ENCODE measurements at places on chromosomes 3 and 15.

GRCh38 chr15:69660114-69660513 is 207.5 kb downstream of the RPLP1 start:
- DNase-seq, result no peak

- DNase-seq, result no peak
Measured at GRCh38 chr3:40914475-40914874, 284.8 kb upstream of the CTNNB1 start.

GRCh38 chr15:44780608-44781007 is 44.3 kb downstream of the TRIM69 start:
- no peak for DNase-seq

GRCh38 chr3:45191424-45191823 is 34.7 kb downstream of the TMEM158 start:
- no peak for DNase-seq

DNA sequence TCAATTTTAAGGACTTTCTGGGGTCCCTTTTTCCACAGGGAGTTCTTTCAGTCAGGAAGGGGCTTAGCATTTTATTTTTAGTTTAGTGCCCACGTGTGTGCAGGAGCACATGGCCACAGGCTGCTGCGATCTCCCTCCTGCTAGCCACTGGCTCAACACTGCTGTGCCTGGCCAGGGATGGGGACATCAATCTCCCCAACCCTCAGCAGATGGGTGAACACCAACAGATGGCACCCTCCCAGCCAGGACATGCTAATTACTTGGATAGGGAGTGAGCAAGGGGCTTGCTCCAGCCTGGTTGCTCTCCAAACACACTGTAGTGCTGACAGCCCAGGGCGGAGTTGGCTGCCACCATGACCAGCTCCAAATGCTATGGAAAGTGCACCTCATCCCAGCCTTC is 7.4 kb upstream of the RIOX2 start:
- no peak for DNase-seq

DNA sequence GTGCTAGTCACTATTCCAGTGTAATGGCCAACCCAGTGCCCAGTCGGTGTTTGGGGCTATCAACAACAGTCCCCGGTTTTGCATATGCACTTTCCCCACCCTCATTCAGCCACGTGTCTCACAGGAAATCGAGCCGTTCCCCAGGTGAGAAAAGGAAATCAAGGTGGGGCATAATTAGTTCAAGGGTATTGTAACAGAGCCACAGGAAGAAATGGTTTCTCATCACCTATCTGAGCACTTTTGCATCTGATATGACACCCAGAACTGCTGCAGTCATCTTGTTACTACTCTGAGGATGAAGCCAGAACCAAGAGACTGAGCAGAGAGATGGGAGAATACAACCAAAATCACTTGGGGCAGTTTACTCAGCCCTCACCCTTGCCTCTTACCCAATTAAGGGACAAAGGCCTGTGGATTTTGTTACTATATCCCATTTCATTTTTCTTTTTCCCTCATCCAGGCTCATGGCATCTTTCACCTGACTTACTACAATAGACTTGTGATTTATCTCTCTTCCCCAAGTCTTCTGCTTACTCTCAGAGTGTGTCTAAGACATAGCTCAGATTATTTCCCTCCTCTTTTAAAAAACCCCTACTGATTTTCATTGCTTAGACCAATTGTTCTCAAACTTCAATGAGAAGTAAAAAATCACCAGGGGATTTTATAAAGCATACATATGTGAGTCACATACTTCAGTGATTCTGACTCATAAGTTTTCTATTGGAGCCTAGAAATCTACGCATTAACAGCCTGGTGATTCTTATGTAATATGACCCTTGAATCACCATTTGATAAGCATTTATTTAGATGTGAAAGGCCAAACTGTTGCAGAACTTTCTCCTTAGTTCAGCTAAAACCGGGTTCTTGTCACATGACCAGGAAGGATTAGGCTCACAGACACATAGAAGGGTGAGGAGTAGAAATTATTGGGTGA is 40.5 kb downstream of the TRAT1 start:
- DNase-seq, result no peak
